Cardiac septum (tissue), 1 donor: ENCODE measurements at places on chromosomes 1 and 21. TPM values are rescaled to one million over a fixed set of nuclear protein-coding genes. Genes with fewer than 3 reads are reported as not detected.

The MAGOH gene
- total RNA-seq: 21.9 TPM

The GJA4 gene
- total RNA-seq: 34.7 TPM

The VHLL gene
- total RNA-seq: not detected

The SIK1 gene
- total RNA-seq: 4.9 TPM

The FAM167B gene
- total RNA-seq: 5.4 TPM

The STMN1 gene
- 55.4 TPM for total RNA-seq

The NUCKS1 gene
- total RNA-seq: 213 TPM

The SPRR3 gene
- not detected for total RNA-seq
